ENCODE measurements at places on chromosomes 2 and 18.
A peak's percentile ranks its signal among the peaks of the same experiment; 100 is the strongest.

DNA sequence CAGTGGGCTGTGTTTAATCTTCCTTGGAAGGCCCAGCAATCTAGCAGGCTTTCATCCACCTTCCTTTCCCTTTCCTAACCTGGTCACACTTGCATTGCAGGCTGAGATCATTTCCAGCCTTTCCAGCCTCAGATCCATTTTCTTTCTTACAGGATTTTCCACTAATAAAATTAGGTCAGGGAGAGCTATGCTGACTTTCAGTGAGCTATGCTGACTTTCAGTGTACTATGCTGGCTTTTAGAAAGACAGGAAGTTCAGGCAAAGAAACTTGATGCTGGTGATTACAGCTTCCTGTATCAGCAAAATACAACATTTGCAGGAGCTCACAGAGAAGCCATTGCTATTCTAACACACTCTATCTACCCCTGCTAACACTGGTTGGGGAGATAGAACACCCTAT lies 735.0 kb downstream of the CCDC85A start:
- DNase-seq, result no peak

- DNase-seq, result no peak
Observed at GRCh38 chr2:222465746-222466145, 41.4 kb downstream of the SGPP2 start.

DNA sequence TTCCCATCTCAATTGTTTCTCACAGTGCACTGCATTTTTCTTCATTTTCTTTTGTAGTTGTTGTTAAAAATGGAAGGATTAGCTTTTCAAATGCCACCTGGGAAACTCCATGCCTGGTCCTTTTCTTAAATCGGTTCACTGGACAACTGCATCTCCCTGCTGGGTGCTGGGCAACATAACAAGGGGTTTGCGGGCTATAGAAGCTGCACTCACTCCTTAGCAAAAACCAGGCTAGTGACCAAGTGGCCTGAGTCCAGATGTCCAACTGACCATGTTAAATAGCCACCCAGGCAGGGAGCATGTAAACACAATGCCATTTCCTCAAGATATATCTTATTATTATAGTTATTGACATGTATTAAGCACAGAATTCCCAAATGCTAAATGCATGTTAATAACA lies 264.9 kb downstream of the ICOS start:
- no peak for DNase-seq

- DNase-seq, result peak; percentile 76
Observed at GRCh38 chr2:70947556-70948184, 12.0 kb downstream of the ATP6V1B1 start.

DNA sequence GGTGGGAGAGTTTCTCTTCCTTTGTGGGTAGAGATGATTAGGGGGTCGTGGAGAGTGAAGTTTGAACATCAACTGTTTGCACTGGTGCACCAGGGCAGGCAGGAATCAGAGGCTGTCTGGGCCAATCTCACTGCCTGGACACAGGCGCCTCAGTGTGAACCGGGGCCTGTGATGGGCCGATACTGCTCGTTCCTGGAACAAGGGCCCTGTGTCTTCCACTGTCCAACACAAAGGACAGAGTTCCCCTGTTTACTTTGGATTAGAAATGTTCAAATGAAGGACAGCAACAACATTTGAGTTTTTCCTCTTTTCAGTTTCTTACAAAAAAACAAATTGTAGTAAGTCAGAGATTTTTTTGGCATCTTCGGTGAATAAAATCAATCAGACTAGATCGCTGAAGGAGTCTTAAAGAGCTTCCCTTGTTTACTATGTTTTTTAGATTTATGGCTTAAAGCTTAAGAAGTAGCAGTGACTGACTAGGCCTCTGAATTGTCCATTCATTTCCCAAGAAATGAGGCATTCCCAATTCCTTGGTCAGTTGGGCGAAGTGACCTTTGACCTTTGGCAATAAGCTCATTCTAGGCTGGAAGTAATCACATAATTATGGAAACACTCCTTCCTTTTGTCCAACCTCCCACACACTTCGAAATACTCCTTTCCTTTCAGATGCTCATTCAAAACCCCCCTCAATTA lies 11.6 kb upstream of the TGFA start:
- peak; percentile 35 for DNase-seq

- no peak for DNase-seq
Observed at GRCh38 chr2:80068038-80068731, 236.4 kb downstream of the LRRTM1 start.

- DNase-seq, result no peak
Observed at GRCh38 chr2:98585386-98585785, 22.9 kb downstream of the COA5 start.

DNA sequence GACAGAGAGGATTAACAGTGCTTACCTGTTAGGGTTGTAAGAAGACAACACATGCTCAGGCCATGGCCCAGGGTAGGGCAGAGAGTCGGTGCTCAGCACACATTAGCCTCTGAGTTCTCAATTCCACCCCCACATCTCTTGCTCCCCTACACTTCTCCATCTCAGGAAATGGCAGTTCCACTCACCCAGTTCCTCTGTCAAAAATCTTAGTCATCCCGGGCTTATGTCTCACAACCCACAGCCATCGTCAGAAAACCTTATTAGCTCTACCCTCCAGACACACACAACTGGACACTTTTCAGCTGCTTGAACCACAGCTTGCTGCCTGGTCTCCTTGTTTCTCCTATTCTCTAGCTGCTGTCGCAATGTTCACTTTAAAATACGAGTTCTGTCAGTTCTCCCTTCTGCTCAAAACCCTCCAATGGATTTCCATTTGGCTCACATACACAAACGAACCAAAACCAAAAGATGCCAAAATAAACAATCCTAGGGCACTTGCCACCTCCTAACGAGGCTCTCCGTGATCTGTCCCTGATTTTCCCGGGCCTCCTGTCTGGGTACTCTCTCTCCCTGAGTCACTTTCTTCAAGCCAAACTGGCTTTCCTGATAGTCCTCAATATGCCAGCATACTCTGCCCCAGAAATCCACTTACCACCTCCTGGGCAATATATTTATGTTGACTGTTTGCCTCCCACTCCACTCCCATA lies 89.7 kb downstream of the KCTD1 start:
- DNase-seq, result peak; percentile 80

All from RPMI7951 (cell line).